ENCODE measurements at places on chromosomes 11 and 22. TPM values are rescaled to one million over a fixed set of nuclear protein-coding genes. Genes with fewer than 3 reads are reported as not detected.
A peak's percentile ranks its signal among the peaks of the same experiment; 100 is the strongest.

Gene BTG4
- total RNA-seq: not detected

Gene OR8H2
- not detected for total RNA-seq

Gene TRPM5
- not detected for total RNA-seq

Gene TEX12
- total RNA-seq: 0.46 TPM

Gene POTEH
- not detected for total RNA-seq

Gene C11orf42
- not detected for total RNA-seq

Gene BTBD18
- total RNA-seq: not detected

Gene TAGLN
- total RNA-seq: 17.9 TPM

Gene KRTAP5-2
- not detected for total RNA-seq

- no peak for DNase-seq
Observed at GRCh38 chr11:69144316-69145049, 11.3 kb upstream of the SMIM38 start.

DNA sequence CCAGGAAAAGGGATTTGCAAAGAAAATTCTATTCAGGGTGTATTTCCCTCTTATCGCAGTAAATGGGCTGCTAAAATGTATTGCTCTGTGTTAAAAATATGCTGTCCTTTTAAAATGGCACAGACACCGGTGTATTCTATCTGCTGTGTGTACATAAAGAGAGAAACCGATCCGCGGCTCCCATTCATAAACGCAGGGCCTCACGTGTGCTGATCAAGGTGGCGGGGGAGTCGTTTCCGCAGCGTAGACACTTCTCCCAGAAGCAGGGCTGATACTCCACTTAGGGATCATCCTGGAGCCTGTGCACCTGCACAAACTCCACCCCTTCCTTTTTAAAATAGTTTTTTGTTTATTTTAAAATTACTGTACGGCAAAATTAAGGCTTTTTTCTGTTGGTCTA lies 26.1 kb upstream of the IGSF9B start:
- DNase-seq: no peak

- DNase-seq: no peak
Observed at GRCh38 chr11:25737071-25737675, 594.8 kb upstream of the ANO3 start.

DNA sequence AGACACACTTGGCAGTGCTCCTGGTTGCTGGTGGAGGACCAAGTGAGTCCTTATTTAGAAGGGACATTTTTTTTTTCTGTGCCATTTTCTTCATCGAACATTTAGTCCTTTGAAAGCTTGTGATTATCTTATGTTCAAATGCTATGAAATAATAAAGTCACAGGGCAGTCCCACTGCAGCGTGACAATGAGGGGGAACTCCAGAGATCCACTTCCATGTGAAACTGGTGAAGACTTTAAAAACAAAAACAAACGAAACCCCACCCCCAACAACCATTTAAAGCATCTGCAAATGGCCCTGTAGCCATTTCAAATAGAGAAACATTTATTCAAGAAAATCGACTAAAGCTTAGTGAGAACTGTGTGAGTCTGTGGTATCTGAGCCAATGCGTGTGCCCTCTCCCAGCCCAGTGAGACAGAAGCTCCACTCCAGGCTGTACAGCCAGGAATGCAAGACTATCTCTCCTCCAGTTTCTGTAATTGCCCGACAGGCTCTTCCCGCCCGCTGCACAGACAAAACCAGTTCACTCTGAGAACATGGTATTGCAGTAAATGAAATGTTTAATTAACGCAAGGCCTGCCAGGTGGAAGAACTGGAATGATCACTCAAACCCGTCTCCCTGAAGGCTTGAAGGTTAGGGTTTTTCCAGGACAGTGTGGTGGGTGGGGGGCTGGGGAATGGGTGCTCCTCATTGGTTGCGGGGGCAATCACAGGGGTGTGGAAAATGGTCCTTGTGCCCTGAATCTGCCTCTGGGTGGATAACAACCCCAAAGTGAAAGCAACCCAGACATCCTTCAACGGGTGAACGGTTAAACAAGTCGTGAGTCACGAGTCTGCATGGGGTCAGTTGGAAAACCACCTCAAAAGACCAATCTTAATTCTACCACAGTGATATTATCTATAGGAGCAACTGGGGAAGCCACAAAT lies 8.4 kb downstream of the KRTAP5-6 start:
- no peak for DNase-seq

DNA sequence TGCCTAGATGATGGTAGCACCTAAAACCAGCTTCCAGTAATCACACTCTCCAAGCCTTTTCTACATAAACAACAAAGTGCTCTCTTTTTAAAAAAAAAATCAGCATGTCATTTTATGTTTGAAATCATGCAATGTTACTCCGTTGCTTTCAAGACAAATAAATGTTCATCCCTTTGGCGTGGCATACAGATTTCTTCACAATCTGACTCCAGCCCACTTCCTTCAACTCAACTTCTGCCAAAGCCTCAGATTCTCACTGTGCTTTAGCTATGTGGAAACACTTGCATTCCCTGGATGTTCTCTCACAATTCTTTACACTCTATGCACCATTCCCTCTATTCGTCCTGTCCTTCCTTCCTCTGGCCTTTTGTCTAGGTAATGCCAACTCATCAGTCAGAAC lies 206.3 kb upstream of the BLID start:
- no peak for DNase-seq

DNA sequence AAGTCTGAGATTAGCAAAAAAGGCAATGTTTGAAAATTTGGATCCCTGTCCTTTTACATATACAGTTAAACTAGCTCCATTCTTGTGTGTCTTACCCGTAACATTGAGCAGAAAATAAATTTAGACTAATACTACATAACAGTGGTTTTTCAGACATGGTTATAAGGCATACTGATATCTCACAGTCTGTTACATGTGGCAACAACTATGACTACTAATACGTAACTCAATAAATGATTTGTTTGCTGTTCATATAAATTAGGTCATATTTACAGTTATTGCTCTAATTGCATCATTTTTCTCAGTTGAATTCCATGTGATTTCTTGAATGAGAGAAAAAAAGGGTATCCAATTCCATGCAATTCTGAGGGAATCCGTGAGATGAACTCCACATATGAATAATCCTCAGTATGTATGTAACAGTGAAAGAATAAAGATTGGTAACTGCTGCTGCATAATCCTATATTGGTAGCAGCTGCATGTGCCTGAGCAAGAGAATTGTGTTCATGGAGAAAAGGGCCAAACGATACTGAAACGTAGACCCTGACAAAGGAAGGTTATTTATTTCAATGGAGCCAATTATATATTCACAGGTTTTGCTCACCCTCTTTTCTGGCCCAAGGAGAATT lies 390.9 kb upstream of the ARHGAP42 start:
- DNase-seq: no peak

- DNase-seq: peak; percentile 34
Observed at GRCh38 chr22:17773606-17774205, 563 bp downstream of the BID start.

- DNase-seq: no peak
Observed at GRCh38 chr11:10484461-10485180, 29.6 kb downstream of the AMPD3 start.

GRCh38 chr11:35348898-35349687 lies 70.3 kb downstream of the SLC1A2 start:
- DNase-seq: no peak

DNA sequence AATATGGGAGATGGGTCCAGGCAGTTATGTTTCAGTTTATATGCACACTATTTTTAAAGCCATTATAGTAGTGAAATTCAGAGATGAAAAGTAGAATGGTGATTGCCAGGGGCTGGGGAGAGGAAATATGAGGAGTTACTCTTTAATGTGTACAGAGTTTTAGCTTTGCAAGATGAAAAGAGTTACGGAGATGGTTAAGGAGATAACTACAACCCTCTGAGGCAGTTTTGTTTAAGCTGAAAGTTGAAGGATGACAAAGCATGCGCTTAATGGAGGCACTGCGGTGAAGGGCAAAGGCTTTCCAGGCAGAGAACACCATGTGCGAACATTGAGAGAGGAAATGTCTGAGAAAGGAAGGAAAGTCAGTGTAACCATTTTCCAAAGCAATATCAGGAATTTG lies 18.2 kb upstream of the BMAL1 start:
- DNase-seq: no peak

- DNase-seq: no peak
Observed at GRCh38 chr22:48320683-48321451, 1506.8 kb downstream of the BRD1 start.

GRCh38 chr11:28584992-28585391 lies 476.8 kb downstream of the METTL15 start:
- DNase-seq: no peak

DNA sequence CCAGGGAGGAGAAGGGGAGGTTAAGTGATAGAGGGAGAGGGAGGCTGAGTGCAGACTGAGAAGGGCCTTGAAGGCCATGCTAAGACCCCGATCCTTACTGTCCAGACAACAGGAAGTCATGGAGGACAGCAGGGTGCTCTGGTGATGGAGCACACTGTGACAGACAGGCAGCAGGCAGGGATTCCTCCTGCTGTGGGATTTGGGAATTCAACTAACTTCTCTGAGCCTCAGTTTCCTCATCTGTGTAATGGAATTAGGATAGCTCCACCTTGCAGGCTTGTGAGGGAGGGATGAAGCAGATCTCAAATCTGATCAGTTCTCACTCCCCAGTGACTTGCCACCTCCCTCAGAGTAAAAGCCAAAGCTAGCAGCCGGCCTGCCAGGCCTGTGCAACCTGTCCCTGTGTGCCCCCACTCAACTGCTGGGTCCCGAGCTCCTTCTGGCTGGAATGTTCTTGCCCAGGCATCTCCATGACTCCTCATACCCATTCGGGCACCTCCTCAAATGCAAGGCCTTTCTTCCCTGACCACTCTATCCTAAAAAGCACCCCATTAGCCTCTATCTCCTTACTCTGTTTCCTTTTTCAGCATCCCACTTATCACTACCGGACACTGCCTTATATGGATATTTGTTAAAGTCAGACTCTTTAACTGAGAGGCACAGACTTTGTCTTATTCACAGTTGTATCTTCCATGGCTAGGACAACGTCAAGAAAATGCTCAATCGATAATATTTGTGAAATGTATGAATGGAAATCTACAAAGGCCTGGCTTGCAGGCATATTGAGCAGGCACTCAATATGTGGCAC lies 9.5 kb downstream of the ARAP1 start:
- no peak for DNase-seq

- DNase-seq: no peak
Observed at GRCh38 chr11:13220148-13220547, 57.4 kb upstream of the BMAL1 start.

GRCh38 chr11:61195719-61196118 lies 7.6 kb upstream of the PGA3 start:
- DNase-seq: no peak

DNA sequence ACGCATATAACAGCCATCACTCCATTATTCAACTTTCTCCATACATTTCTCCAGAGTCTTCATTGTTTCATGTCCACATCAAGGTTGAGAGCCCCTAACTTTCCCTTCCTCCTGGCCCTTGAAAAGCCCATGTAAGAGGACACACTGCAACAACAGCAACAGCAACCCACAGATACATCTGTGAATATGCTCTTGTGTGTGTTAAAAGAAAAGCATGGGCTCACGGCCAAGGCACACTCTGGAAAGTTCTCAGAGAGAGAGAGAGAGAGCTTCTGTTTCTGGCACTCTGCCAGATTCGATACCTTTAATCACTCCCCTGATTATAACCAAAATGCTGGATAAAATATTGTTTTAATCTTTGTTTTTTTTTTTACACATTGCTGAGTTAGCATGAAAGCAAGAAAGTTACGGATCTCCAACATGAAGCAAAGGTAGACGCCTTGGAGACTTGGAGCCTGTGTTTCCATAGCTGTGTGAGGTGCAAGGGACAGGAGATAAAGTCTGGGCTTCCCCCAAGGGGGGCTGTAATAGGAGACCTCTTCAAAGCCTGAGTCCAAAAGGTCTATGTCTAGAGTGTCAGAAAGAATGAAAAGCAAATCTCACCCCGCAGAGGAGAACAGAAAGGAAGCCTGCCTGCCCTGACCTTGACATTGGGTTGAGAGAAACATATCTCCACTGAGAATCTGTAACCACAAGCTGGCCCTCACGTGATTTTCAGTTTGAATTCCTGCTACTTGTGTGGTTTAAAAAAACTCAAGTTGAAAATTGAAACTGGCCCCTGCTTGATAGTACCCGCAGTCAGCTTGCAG lies 33.7 kb upstream of the MPPED1 start:
- peak; percentile 16 for DNase-seq

DNA sequence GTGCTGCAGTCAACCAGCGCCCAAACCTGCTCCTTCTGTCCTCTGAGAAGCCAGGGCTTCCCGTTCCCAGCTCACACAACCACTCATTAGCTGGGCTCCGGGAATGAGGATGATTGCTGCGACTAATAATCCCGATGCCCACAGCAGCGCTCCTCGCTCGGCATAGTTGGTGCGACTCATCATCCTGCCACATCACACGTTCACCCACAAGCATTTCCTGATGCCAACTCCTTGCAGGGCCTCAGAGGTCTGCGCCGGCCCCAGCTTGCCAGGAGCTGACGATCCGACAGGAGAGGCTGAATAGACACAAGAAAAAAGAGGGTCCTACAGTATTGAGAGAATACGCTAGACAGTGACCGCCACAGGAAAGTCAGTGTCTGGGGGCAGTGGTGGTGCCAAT lies 10.6 kb upstream of the CSNK1E start:
- DNase-seq: peak; percentile 52

DNA sequence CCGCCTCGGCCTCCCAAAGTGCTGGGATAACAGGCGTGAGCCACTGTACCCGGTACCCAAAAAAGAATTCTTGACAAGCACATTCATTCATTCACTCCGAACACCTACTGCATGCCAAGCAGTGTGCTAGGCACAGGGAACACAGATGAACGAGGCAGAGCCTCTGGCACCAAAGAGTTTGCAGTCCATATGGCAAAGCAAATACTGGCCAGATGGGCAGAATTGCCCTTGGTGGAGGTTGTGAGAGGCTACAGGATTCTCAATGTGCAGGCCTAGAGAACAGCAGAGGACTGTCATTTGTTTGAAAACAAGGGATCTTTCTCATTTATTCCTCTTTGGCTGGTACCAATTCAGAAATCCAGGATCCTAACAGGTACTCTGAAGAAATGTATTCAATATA lies 27.5 kb upstream of the MTCH2 start:
- no peak for DNase-seq

DNA sequence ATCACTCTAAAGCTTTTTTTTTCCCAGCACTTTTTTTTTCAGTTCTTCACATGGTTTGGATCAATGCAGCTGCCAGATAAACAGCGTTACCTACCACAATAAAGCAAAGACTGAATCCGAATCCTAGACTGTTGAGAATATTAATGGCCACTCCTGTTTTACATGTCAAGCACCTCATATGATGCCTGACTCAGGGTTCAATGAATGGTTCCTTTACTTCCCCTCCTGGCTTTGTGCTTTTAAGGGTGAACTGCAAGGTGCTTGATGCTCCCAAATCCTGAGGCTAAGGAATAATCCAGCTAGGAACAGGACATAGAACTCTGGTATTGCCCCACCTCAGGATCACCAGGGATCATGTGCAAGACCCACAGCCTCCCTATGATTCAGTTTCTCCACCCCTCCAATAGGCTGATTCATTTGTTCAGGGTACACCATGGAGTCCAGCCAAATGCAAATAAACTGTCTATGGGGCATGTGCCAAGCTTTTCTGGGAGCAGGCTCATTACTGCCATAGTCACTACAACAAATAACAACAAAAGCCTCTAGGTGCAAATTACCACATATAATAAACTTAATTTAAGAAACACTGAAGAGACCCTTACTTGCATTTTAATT lies 104.3 kb downstream of the GAB2 start:
- peak; percentile 83 for DNase-seq

Measured in endothelial cell of umbilical vein (primary cell).